ENCODE measurements at places on chromosomes 5 and 9.
A peak's percentile ranks its signal among the peaks of the same experiment; 100 is the strongest.

- DNase-seq = no peak
These were observed 102.2 kb upstream of the TARS1 start for GRCh38 chr5:33338336-33339110.

DNA sequence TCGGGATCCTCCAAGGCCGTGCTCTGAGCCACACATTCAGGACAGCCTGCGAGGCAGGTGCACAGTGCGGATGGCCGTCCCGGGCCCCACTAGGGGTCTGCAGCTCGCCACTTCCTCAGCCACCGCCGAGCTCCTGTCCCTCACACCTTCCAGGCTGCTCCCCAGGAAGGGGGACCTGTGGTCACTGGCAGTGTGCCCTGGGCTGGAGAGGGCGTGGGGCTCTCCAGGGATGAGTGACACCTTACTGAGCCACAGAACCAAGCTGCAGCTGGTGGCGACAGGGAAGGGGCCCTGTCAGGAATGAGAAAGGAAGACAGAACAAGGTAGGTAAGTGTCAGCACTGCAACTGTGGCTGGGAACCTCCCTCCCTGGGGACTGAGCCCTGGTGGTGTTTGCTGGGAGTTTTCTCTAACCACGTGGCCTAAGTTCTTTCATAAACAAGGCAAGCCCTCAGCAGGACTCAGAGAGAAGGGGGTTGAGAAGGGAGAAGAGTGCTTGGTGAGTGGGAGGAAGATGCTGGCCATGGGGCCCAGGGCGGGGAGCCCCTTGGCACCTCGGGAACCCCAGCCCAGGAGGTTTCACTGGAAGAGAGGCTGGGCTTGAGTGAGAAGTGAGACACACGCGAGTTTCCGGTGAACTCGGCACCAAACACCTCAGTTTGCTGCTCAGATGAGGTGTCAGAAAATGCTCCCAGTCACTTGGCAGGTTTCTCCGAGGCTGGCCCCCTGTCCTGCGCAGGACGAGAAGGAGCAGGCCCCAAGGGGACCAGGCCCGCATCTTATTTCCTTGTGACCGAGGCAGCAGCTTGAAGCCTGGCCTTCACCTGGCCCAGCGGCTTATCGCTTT, 5.2 kb downstream of the IL13 start:
- DNase-seq = peak; percentile 30

DNA sequence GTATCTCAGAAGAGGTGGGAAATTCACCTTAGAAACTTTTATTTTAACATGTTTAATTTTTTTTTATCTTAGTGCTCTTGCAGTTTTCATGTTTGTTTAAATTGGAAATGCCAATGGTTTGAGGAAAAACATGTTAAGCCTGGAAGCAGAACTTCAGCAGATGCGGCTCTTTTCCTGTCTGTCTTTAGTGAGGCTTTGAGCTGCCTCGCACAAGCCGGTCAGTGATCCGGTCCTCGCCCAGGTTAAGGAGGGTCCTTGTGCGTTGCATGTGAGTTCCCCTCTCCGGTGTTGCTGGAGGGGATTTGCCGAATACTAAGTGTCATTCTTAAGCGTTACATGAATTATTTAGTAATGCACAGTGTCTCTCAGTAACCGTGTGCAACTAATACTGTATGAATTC, 9.4 kb upstream of the PLEKHG4B start:
- no peak for DNase-seq

DNA sequence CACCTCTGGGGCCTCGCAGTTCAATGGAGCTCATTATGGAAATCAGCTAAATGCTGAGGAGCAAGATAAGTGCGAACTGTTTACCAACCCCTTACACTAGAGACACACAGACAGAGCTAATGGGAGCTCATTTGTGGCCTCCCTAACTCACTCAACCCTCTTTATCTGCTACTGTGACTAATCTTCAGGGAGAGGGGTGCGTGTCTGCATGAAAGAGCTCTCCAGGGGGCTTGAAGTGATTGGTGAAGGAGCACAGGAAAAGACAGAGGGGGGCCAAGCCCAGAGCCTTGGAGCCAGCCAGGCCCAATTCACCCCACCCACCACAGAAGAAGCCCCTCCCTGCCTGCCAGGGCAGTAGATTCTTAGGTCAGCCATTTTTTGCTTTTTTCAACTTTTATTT, 466.8 kb upstream of the BRINP1 start:
- DNase-seq = no peak

- peak; percentile 57 for DNase-seq
These were observed 231.3 kb downstream of the NPR3 start for GRCh38 chr5:32942225-32942989.

DNA sequence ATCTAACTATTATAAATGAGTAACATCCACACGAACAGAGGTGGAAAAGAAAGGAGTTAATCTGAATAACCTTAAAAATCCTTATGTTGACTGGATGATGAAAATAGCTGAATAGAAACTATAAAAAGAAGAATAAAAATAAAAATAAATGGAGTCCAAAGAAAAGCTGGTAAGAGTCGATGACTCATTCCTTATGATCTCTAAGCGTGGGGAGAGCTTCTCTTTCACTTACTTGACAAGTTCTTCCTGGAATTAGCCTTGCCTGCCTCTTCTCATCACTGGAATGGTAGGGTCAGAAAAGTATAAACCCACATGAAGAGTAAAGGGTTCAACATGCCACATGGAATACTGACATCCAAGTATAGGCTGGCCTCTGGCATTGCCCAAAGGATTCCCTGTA, 477.0 kb upstream of the RGMB start:
- peak; percentile 3 for DNase-seq

GRCh38 chr5:141369994-141370848, at the start of gene PCDHGB3:
Gene PCDHGB3 (plus strand): TSS chr5:141370242. CDS start chr5:141370395, 153 bp downstream.
- DNase-seq = peak; percentile 65

- DNase-seq = peak; percentile 62
These were observed 177.2 kb downstream of the OSTF1 start for GRCh38 chr9:75265525-75265972.

GRCh38 chr9:38224941-38225340, 155.9 kb upstream of the SHB start:
- peak; percentile 23 for DNase-seq

GRCh38 chr5:153350175-153350883, 140.1 kb upstream of the GRIA1 start:
- no peak for DNase-seq

- DNase-seq = peak; percentile 4
These were observed 138.9 kb downstream of the RGS3 start for GRCh38 chr9:113602126-113603047.

- no peak for DNase-seq
These were observed 107.2 kb upstream of the TXNDC8 start for GRCh38 chr9:110444911-110445310.

- no peak for DNase-seq
These were observed 50.4 kb downstream of the PPIC start for GRCh38 chr5:122985954-122986721.

DNA sequence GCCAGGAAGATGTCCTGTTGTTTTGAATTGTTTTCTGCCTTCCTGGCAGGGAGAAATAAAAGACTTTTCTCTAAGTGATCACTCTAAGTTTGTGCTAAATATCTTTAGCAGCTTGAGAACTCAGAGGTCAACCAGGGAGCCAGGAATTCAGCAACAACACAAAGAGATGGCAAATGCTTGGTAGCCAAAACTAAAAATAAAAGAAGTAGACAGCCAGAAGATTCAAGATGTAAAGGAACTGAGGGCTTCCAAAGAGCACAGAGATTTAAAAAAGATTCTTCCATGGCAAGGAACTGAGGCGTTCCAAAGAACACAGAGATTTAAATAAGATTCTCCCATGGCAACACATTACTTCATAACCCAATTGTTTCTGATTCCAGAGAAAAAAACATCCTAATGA, 9.6 kb downstream of the DNAH5 start:
- no peak for DNase-seq

- no peak for DNase-seq
These were observed 34.7 kb downstream of the ERCC6L2 start for GRCh38 chr9:95910023-95910707.

DNA sequence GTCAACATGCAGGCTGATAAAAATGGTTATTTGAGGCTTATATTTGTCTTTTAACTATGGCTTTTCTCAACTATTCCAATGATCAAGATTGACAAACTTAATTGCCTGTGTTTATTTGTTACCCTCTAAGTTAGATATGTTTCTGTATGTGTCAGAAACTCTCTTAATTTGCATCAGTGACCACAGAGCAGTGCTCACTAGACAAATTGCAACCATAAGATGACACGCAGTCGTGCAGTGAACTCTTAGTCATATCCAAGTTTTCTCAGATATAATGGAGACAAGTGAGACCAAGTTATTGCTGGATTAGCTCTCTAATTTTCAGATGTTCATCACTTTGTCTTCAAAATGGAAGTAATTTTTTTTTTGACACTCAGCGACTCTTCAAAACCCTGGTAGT, 342.2 kb upstream of the RFX3 start:
- DNase-seq = no peak

Measured in DMS53 (cell line).